ENCODE measurements at places on chromosomes 12 and 14. TPM values are rescaled to one million over a fixed set of nuclear protein-coding genes. Genes with fewer than 3 reads are reported as not detected.

Gene ACVRL1
- total RNA-seq: 109 TPM

Gene MANSC4
- total RNA-seq: not detected

Gene CFL2
- total RNA-seq: 55.2 TPM

Gene STYK1
- total RNA-seq: 0.82 TPM

Gene BBS10
- 11.9 TPM for total RNA-seq

Gene RFX4
- total RNA-seq: not detected

Gene SLC25A21
- not detected for total RNA-seq
